ENCODE measurements at places on chromosomes 4 and X.

DNA sequence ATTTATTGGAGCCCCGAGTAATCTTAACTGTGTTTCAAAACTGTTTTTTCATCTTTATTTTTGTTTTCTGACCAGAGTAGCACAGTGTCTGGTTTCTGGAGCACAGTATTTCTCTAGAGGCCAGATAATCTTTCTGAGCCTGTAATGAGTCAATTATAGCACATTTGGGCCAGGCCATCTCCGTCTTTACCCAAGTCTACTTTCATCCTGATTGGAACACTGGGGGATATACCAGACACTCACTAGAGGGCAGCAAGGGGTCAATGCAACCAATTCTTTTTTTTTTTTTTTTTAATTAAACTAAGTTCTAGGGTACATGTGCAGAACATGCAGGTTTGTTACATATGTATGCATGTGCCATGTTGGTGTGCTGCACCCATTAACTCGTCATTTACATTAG is 282.0 kb downstream of the ARHGAP24 start:
- DNase-seq = no peak

DNA sequence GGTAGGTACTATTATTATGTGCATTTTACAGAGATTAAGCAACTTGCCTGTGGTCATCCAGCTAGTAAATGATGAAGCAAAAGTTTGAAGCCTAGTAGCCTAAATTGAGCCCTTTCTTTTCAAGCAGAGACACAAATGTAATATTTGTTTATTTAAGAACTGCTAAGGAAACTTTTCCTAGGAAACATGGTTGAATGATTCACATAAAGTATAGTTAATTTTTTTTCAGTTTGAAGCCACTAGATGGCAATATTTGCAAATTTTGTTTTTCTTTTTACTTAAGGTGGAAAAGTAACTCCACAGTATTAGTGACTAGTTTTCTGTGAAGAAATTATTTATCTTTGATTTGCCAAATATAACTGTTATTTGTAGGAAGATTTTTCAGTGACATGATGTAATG is 52.8 kb upstream of the ANKRD17 start:
- DNase-seq = peak; percentile 25

- DNase-seq = no peak
These were observed 148.9 kb upstream of the CPEB2 start for GRCh38 chr4:14853176-14853943.

GRCh38 chr4:183808097-183808456 is 97.0 kb upstream of the STOX2 start:
- DNase-seq = no peak

DNA sequence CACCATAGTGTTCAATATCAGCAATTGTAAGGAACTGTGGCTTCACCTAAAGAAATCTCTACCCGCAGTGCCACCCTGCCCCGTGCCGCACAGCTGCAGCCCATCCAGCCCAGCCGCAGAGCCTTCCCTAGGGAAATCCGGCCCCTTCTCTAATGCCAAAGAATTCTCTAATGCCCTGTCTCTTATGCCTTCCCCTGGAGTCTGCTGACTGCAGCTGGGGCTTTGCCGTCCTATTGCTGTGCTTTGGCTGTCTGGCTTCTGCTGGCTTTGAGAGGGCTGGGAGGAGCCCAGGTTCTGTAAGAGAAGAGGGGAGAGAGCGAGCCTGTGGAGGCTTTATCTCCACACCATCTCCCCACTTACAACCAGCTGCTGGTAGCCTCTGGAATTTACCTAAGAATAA is 85.9 kb upstream of the HELT start:
- DNase-seq = no peak

- DNase-seq = no peak
These were observed 4.1 kb upstream of the SCRG1 start for GRCh38 chr4:173403051-173403450.

GRCh38 chr4:68948985-68949384 is 2.6 kb downstream of the UGT2A3 start:
- DNase-seq = no peak

DNA sequence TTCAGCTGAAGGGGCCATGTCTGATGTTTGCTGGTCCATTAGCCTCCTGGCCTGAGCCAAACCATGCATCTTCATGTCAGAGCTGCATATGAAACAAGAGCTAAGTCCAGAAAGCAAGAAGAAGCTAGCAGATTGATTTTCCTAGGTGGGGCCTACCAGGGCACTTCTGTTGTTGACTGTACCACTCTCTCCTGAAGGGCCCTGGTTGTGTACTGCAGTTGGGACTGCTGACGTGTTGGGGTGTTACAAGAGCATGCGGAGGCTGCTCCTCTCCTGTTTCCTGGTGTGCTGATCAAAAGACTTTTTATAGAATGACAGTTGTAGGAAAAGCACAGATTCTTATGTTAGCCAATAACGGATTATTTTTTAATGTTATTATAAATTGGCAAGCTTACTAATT is 145.1 kb downstream of the TBL1X start:
- DNase-seq = no peak

Measured in DMS153 (cell line).